Activated CD4-positive, alpha-beta T cell treated with anti-CD3 and anti-CD28 coated beads for 1 hour (primary cell): ENCODE measurements at places on chromosomes 7 and 10.

- DNase-seq, result no peak
These were observed 169.1 kb upstream of the TNS3 start for GRCh38 chr7:47751043-47751442.

DNA sequence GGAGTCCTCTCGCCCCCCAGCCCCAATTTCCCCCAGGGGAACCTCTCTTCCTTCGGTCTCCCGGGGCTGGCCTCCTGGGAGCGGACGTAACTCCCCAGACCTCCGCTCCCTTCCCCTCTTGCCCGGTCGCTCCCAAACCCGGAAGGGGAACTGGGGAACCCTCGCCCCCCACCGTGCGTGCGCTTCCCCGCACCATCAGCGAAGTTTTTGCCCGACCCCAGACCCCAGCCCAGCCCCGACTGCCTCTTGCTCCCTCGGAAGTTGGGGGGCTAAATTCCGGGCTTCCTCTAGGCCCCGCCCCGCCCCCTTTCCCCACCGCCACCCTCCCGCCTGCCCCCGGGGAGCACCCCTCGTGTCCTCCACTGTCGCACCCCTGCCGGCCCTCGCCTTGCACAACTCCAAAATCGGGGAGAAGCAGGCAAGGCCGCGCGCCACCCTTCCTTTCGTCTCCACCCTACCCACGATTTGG is 436 bp downstream of the GNB2 start:
- no peak for DNase-seq

GRCh38 chr7:94618126-94618525 is 37.8 kb downstream of the SGCE start:
- DNase-seq, result no peak

DNA sequence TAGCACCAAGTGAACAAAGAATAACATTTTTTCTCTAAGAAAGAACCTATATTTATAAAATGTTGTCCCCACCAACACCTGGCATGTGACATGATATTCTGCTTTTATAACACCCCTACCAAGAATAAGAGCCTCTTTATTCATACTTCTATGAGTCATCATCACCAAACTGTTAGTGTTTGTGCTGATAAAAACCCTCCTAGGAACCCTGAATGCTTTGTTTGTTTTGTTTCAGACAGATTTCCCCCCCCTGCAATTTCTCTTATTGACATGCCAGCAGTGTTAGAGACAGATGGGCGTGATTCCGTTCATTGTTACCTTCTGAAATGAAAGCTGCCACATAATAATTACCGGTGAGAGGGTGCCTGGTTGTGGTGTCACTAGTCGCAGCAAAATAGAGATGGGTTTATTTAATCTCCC is 651.1 kb downstream of the SORCS1 start:
- no peak for DNase-seq

DNA sequence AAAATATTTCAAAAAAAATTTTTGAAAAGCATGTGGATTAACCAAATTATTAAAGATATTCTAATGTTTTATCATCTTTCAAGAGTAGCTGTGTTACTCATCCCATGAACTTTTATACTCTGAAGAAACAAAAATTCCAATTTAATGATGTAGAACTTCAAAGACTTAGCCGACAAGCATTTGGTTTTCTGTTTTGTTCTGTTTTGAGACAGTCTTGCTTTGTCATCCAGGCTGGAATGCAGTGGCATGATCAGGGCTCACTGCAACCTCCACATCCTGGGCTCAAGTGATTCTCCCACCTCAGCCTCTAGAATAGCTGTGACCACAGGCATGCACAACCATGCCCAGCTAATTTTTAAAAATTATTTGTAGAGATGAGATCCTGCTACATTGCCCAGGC is 17.8 kb upstream of the LCOR start:
- no peak for DNase-seq

DNA sequence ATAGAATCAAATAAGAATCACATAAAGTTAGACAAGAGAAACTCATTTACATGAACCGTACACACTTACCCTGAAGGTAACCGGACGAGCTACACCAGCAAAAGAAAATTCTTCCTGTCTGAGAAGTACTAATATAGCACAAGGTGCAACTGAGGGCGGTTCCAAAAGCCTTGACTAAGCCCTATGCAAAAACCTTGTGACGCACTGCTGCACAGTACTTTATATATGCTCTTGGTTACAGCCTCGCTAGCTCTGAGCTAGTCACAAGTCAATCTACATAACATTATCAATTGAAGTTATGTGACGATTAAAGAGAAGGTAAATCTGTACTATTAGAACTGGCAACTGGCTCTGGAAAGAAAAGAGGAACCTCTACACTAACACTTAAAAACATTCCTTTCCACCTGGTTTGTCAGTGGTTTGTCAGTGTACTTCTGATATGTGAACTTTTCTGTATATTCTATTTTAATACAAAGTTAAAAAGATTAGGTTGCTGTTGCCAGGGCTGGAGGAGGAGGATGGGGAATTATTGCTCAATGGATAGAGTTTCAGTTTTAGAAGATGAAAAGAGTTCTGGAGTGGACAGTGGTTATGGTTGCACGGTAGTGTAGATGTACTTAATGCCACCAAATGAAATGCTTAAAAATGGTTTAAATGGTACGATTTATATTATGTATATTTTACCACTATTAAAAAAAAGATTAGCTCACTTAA is 21.6 kb downstream of the NT5C3A start:
- DNase-seq, result peak; percentile 52

- no peak for DNase-seq
These were observed 124.4 kb upstream of the FGFR2 start for GRCh38 chr10:121722665-121723064.
